HAP-1 (cell line): ENCODE measurements at places on chromosomes 5 and 9.

GRCh38 chr9:35771075-35771433 is 17.0 kb upstream of the MSMP start:
- DNase-seq = no peak

DNA sequence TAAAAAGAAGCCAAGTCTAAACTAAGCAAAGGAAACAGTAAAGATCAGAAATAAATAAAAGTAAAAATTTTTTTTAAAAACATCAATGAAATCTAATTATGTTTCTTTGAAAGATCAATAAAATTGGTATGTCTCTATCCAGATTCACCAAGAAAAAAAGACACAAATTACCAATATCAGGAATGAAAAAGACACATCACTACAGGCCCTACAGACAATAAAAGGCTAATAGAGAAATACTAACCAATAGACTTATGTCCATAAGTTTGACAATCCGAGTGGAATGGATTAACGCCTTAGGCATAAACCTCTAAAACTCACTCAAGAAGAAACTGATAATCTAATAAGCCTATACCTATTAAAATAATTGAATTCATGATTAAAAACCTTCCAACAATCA is 12.4 kb downstream of the BRD3OS start:
- no peak for DNase-seq

DNA sequence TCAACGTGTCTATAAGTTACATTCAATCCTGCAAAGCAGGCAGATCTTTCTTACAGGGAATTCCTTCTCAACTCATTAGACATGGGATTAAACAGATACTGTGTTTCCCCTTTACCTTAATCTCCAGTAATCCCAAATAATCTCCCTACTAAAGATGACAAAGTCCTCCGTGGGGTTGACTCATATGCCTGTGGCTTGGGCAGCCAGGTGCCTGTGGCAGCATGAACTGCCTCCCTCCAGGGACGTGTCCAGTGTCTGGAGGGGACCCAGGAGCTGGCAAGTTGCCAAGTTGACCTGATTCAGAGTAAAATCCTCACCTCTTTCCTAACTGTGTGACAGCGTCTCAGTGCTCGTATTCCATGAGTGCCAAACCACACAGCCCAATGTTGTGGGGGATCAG is 94.6 kb upstream of the PTCH1 start:
- peak; percentile 35 for DNase-seq

DNA sequence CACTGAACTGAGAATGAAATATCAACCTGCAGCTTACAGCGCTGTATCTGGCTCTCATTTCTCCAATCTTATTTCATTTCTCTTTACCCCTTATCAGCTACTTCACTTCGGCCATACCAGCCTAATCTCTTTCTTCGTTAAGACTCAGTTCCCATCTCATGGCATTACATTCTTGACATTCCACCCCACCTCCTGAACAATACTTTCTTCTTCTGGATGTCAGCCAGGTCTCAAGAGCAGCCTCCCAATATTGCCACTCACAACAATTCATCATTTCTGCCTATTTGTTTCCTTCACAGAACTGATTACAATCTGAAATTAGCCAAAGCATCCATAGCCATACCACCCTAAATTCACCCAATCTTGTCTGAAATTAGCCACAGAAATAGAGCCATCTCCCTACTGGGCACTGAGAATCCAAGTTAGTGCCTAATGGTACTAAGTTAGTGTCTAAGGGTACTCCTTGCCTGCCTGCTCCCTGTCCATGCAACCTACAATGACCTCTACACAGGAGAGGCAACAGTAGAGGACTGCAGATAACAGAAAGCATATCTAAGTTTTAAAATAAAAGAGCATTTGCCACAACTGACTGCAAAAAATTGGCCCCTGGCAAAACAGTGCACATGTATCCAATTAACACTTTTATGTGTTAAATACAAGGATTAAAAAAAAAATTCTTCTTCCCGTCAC is 35.2 kb downstream of the SETX start:
- DNase-seq = peak; percentile 76

DNA sequence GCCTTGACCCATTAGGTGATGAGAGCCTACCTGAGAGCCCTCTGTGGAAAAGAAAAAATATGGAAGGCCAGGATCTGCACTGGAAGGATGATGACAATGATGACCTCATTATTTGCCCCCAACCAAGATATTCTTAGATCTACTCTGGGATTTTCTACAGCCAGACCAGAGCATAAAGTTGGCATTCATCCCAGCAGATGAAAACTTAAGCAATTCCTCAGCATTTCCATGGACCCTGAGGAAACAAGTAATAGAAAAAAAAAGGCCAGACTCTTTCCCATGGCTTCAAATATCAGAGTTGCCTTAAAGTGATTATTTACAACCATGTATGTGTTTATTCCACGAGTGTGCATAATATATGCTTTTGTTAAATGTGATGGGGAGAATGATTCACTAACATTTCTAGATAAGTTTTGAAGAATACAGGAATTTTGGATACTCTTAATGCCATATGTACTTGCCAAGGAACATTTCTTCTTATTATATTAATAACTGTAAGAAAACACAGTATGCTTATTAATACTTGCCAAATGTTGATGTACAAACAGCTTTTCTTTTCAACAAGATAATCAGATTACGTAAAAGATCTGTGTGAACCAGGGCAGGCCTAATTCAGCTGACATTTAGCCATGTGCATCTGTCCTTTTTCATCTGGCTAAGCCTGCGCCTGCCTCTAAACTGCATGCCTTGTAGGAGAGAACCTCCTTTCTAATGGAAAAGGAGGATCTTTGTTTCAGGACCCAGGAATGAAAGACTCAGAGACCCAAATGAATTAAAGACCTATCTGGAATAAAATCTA is 94.8 kb downstream of the ARRDC3 start:
- no peak for DNase-seq

DNA sequence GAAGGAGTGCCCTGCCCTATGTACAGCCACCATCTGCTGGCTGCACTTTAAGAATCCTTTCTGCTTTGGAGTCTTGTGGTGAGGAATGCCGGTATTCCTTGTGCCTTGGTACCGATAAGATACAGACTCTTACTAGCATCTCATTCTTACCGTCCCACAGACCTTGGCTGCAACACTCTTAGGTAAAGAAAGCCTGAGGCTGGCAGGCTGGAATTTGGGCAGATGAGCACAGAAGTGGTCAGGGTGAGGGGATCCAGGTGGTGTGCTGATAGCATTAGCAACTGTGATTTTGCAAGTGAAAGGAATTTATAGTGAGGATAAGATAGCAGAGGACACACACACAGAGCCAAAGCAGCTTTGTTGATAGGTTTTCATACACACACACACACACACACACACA is 198.1 kb downstream of the ENC1 start:
- no peak for DNase-seq

DNA sequence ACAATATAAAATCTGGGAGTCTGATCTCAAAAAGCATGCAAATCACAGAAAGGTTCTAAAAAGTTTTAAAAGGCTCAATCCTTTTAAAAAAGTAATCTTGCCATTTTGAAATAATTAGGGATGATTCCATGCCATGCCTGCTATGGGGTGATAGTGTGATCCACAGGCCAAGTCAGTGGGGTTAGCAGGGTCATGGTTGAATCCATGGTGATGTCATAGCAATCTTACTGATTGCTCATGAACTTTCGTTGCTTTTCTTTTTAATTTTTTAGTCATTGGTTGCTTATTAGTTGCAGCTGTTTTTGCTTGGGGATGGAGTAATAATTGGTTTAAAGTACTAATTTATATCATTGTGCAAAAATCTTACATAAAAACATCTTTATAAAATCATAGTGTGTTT is 485.0 kb downstream of the ENC1 start:
- no peak for DNase-seq

GRCh38 chr9:27460226-27461023 is 63.7 kb upstream of the IFNK start:
- DNase-seq = no peak

GRCh38 chr9:99015890-99016289 is 72.2 kb downstream of the COL15A1 start:
- DNase-seq = no peak

DNA sequence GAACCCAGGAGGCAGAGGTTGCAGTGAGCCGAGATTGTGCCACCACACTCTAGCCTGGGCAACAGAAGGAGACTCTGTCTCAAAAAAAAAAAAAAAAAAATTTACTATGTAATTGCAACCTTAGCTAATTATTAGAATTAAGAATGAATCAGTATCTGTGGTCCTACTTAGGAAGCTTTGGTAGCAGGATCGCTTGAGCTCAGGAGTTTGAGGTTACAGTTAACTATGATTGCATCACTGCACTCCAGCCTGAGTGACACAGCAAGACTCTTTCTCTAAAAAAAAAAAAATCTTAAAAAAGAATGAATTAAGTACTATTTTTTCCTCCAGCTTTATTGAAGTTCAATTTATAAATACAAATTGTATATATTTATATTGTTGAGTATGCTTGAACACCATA is 16.7 kb downstream of the NDUFAF2 start:
- DNase-seq = no peak

DNA sequence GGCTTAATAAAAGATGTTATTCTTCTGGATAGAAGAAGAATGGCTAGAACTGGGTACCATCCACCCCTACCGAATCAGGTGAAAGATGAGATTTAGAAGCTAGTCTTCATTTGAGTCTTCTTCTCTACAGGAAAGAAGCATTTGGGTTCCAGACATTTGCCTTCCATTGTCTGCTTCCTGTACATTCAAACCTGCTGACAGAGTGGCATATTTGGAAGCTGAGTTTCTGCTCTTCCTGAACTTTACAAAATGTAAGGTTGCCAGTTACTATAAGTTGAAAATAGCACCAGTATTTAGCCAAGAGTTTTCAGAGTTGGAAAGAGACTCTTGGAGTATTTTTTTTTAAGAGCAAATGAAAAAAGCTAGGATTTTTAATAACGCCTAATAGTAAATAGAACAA is 525.4 kb upstream of the TLE4 start:
- DNase-seq = no peak

DNA sequence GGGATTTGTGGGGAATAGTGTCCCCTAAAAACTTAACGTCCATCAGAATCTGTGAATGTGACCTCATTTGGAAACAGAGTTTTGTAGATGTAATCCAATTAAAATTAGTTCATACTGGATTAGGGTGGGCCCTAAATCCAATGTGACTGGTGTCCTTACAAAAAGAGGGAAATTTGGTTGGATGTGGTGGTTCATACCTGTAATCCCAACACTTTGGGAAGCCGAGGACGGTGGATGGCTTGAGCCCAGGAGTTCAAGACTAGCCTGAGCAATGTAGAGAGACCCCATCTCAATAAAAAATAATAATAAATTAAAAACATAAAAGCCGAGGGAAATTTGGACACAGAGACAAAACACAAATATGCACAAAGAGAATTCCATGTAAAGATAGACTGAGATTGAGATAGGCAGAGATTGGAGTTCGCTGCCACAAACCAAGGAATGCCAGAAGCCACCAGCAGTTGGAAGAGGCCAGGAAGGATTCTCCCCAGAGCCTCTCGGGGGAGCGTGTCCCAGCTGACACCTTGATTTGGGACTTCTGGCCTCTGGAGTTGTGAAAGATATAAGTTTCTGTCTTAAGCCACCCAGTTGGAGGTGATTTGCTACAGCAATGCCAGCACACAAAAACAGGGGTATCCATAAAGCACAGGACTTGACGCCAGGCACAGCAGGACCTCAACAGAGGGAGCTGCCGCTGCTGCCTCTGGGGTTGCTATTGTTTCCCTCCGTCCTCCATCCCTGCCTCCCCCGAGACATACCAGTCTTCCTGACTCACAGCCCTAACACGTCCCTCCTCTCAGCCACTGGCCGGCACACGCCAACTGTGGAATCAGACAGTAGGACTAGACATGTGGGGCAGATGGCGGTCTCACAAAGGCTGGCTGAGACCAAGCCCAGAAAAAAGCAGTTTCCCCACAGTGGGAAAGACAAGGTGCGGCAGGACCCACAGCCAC is 73.8 kb upstream of the IL17B start:
- DNase-seq = no peak

DNA sequence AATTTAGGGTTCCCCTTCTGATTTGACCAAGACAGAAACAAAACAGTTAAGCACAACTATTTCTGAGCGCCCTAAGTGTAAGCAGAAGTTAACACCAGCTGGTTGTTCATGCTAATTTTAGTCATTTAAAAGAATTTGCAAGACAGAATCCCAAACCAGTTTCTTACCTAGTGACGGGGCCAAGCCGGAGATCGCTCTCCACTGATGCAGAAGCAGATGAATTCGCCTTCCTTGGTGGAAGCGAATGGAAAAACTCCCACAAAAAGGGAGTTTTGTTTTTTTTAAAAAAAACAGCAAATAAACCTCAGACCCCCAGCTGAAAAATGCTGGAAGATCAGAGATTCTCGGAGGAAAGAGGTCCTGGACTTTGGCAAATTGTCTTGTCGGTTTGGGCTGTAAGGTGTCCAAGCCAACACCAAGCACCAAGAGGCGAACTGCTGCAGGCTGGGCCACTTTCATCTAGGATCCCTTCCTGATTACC is 47.4 kb upstream of the GLDC start:
- DNase-seq = peak; percentile 11

DNA sequence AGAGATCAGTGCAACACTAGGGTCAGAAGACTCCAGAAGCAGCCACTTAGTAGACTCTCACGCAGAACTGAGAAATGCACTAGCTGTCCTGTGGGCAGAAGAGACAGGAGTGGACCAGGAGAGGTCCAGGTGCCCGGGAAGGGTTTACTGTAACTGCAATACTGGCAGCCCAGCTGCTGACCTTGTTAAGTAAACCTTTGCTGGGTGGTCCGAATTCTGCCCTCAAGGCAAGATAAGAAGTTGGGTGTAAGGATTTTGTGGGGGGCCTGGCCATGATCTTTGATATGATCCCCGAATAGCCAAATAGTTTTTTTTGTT is 91.3 kb downstream of the PDE6A start:
- no peak for DNase-seq

DNA sequence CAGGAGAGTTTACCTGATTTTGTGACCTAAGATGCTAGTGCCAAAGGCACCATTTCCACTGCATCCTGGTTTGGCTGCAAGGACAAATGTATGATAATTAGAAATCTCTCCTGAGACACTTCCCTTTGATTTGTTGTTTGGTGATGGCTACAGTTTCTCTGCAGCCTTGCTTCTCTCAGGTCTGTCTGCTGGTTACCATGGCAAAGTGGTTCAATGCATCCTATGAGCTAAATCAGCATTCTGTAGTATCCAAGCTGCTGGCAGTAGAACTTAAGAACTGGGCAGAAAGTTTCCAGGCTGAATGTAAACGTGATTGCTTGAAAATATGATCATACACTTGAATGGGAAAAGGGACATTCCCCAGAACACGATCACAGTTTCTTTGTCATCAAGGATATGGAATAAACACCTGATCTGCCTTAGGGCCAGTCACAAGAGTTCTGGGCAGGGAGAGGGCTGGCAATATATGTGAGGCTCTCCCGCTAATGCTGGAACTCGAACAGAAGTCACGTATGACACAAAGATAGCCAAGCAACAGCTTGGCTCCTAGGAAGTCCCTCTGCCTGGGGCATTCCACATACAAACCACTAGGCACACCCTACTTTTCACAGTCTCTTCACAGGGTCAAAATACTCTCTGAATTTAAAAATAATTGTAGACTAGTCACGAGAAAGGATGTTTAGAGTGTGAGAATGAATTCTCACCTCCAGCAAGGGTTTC is 138.1 kb upstream of the GRAMD2B start:
- DNase-seq = no peak

- no peak for DNase-seq
Observed at GRCh38 chr5:86500947-86501346, 116.8 kb upstream of the COX7C start.

GRCh38 chr5:113581388-113581787 is 67.9 kb downstream of the YTHDC2 start:
- DNase-seq = no peak

GRCh38 chr9:93826209-93826608 is 128.9 kb downstream of the BARX1 start:
- DNase-seq = no peak

- DNase-seq = peak; percentile 81
Observed at GRCh38 chr5:43019614-43020398, 20.3 kb downstream of the ANXA2R start.

GRCh38 chr5:1877103-1878049 is 5.3 kb downstream of the IRX4 start:
- DNase-seq = no peak
